ENCODE measurements at places on chromosomes 13 and 19. TPM values are rescaled to one million over a fixed set of nuclear protein-coding genes. Genes with fewer than 3 reads are reported as not detected.

Gene KLK1
- not detected for total RNA-seq

GRCh38 chr19:35650581-35650980 lies 2.5 kb downstream of the COX6B1 start:
- no peak for DNase-seq

DNA sequence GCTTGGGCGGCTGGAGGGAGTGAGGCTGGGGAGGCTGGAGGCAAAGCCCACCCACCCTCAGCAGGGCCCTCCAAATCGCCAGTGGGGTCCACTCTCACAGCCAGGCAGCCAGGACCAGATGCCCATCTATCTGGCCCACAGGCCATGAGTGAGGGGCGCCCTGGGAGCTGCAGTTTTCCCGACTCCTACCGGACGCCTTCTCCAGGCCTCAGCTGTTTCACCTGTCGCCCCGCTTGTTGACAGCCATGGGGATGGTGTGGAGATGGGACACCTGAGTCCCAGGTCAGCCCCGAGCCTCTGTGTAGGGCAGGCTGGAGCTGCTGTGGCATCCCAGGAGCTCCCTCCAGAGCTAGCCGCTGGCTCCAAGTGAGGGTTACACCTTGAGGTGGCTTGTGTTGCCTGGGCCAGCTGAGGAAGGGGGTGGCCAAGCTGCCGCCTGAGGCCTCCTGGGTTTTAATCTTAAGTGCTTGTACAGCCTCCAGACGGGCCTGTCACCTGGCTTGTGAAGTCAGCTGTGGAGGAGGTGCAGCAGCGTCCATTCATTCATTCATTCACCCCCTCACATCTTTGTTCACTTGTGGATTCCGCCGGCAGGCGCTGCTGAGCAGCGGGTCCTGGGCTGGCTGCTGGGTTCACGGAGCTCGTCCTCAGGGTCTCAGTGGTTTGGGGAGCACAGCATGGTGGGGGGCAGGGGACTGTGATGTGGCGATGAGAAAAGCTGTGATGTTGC lies 52.0 kb downstream of the COMP start:
- no peak for DNase-seq

Gene SOX1
- total RNA-seq = not detected

- DNase-seq = no peak
Observed at GRCh38 chr13:46751811-46752635, 44.9 kb downstream of the ESD start.

Gene CEACAM7
- total RNA-seq = not detected

GRCh38 chr13:31846182-31846938 lies 107.0 kb downstream of the RXFP2 start:
- DNase-seq = peak; percentile 88

- no peak for DNase-seq
Observed at GRCh38 chr19:23776507-23777205, 18.0 kb upstream of the ZNF681 start.

All from RPMI7951 (cell line).